ENCODE measurements at places on chromosomes 4 and X. TPM values are rescaled to one million over a fixed set of nuclear protein-coding genes. Genes with fewer than 3 reads are reported as not detected.

Gene MAGED4
- 9.3 TPM for polyA plus RNA-seq

Gene S100P
- 203 TPM for polyA plus RNA-seq

Gene NLGN3
- polyA plus RNA-seq, result 1.8 TPM

Gene ZDHHC15
- 1.7 TPM for polyA plus RNA-seq

Data from urinary bladder (tissue), 4 donors.